AG09319 (cell line): ENCODE measurements at places on chromosomes 12 and 14.
A peak's percentile ranks its signal among the peaks of the same experiment; 100 is the strongest.

- no peak for DNase-seq
Observed at GRCh38 chr14:36281309-36281708, 39.1 kb downstream of the MBIP start.

DNA sequence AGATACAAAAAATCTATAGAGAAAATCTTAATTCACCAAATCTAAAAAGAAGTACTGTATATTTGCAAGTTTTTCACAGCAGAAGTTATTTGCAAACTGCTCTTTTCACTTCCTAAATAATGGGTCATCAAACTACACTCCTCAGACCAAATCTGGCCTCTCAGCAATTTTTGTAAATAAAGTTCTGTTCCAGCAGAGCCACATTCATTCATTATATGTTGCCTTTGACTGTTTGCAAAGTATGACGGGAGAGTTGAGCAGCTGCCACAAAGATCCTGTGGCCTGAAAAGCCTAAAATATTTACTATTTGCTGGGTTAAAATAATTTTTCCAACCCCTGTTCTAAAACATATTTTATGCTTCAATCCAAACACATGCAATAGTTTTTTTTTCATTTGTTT, 1222.3 kb upstream of the SEL1L start:
- DNase-seq: no peak

DNA sequence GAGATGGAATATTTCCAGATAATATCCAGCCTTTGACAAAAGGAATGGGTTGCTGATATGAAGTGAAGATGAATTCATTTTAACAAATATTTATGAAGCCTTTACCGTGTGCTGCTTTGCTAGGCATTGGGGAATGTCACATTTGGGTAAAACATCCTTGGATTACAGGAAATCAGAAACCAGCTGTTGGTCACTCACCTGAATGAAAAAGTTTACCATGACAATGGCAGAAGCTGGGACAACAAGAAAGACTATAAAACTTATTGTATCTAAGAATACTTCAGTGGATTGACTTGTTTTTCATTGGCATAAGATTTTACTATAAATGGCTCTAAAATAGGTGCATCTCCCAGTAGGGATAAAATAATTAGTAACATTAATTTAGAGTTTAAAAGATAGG, 19.7 kb downstream of the PPP4R4 start:
- no peak for DNase-seq

GRCh38 chr14:68512088-68512487, 280.8 kb downstream of the ZFP36L1 start:
- DNase-seq: peak; percentile 68

DNA sequence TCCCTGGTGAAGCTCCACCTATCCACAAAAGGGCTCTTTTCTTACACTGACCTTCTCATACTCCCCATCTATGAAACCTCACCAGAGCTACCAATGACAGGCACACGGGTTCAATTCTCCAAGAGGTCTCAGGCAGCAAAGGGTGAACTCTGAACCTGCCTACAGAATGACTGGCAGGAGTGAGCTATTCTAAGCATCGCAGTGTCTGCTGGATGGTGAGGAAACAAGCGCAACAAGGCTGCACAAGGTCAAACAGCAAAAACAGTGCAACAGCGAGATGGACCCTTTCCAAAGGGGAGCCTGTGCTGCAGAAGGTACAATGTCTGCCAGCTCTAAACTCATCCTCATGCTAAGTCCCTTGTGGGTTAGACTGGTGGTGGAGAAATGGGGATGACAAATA, 22.0 kb downstream of the TMCC3 start:
- no peak for DNase-seq

- DNase-seq: no peak
Observed at GRCh38 chr14:75699331-75699730, 38.3 kb downstream of the TTLL5 start.

DNA sequence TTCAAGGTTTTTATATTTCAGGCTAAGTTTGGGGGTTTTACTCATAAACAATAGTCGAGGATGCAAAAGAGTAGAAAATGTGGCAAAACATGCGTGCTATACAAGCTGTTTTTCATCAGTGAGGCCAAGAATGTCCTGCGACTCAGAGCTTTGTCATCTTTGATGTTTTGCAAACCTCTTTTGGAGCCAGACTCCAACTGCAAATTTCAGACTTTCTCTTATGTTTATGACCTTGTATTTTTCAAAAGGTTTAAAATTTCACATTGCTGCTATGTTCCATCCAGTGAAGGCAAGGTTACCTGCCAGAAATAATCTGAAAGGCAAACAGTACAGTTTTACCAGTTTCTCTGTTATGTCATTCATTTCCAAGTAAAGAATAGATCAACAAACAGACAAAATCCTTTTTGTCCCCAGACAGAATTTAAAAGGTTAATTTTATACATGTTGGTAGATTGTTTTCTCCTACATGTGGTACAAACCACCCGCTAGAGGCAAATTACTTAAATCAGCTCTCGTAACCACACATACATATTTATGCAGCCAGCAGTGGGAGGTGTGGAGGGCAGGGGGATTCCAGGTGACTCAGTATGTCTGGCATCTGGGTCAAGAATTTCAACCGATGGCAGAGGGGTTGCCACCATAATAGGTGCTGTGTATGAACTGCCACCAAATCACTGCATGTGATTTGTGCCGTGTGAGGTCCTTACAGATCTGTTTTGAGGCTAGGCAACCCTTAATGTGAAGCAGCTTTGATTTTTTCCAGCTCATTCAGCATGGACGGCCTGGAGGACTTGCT, 119.8 kb upstream of the CPM start:
- DNase-seq: peak; percentile 60

GRCh38 chr12:70692681-70693288, 55.6 kb upstream of the PTPRB start:
- DNase-seq: no peak

- no peak for DNase-seq
Observed at GRCh38 chr14:90781344-90781761, 34.9 kb downstream of the TTC7B start.

GRCh38 chr12:26514364-26514763, 318.6 kb downstream of the ITPR2 start:
- DNase-seq: no peak

GRCh38 chr12:117129391-117129790, 30.2 kb upstream of the TESC start:
- no peak for DNase-seq

DNA sequence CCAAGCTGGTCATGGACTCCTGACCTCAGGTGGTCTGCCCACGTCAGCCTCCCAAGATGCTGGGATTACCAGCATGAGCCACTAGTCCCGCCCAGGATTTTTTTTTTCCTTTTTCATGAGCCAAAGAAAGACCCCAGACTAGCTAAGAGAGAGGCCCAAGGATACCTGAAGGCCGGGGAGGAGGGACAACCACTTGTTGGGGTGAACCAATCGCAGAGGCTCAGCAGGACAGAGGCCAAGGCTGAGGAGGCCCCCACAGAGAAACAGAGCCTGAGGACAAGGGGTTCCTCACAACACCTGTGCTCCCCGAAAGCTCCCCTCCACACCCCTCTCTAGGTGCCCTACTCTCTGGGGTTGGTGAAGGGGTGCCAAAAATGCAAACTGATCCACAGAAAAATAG, 1.0 kb upstream of the SERPINA3 start:
- no peak for DNase-seq

GRCh38 chr14:68569970-68570409, 222.9 kb downstream of the ZFP36L1 start:
- no peak for DNase-seq

- DNase-seq: no peak
Observed at GRCh38 chr14:104191409-104191997, 53.1 kb downstream of the KIF26A start.

GRCh38 chr14:30994681-30995620, 30.5 kb upstream of the AP4S1 start:
- no peak for DNase-seq

GRCh38 chr12:108752387-108752786, 21.1 kb upstream of the CORO1C start:
- no peak for DNase-seq

DNA sequence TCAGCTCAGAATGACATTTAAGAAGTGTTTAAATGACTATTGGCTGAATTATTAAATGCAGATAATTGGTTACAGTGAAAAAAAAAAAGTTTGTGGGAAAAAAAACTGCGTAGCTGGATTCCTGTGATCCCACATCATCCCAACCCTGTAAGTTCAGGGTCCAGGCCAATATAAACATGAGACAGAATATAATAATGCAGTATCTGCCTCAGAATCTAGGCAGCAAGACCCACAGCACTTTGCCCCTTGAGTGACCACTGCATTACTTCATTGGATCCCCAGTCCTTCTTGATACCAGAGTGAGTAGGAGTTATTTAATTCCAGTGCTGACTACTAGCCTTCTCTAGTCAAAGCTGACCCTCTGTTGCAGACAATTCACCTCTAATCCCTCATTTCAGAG, 272.6 kb downstream of the CCER1 start:
- no peak for DNase-seq

DNA sequence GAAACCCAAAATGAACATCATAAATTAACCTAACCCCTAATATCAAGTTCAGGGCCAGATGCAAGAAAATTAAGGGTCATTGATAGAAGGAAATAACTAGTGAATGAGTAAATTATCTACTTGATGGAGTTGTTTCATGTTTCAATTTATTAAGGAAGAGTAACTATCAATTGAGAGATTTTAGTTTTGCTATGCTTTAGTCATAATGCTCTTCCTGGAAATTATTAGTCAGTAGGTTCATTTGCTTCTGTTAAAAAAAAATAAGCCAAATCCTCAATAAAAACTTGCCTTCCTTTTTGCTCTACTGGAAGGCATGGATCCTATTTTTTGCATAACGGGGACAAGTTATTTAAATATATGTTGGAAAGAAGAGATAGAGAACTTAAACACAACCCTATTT, 59.0 kb upstream of the HIF1A start:
- DNase-seq: no peak

DNA sequence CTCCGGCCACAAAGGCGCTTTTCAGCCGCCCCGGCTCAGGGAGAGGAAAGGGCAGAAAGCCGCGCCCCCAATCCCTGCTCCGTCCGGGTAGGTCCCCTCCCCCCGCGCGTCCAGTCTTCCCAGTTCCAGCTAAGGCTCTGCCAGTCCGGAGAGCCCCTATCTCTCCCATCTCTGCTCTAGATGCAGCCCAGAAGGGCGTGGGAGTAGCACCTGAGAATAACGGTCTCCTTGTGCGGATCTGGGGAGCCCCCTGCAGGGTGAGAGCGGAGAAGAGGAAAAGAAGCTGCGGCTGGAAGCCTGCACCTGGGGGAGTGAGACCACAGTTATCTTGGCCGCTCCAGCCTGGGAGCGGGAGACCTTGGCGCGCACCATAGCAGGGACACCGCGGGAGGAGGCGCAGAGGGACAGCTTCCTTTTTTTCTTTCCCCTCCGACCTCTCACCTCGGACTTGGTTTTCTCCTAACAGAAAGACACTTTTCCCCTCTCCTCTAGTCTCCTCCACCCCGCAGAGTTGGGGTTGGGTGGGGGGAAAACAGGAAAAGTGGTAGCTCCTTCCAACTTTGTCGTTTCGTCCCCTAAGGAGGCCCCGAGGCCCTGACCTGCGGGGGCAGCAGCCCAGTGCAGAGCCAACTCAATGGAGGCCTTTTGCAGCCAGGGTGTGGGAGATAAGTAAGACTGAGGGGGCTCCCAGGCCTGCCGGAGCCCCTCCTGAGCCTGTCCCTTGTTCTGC, 2.4 kb downstream of the DHH start:
- DNase-seq: no peak

- DNase-seq: no peak
Observed at GRCh38 chr12:51081421-51081820, 2.0 kb downstream of the CSRNP2 start.

DNA sequence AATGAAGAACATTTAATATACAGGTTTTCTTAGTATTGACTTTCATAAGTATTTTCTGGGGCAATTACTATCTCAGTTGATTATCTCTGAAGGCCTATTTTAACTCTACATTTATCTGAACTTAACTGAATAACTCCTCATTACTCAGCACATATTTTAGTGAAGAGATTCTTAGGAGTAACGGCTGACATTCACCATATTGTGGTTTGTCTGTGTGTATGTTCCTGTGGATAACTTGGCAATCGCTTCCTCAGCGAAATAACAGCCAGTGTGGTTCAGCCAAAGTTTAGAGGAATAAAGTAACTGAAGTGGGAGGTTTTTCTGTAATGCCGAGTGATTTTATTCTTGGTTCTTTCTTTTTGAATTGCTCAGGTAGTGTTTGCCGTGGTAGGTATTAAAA, 168.0 kb downstream of the RAD51B start:
- no peak for DNase-seq

GRCh38 chr12:62977418-62977817, 42.5 kb upstream of the PPM1H start:
- peak; percentile 41 for DNase-seq

- DNase-seq: no peak
Observed at GRCh38 chr12:117686210-117686609, 282.6 kb downstream of the KSR2 start.

- no peak for DNase-seq
Observed at GRCh38 chr12:5689773-5690172, 255.3 kb downstream of the ANO2 start.

GRCh38 chr14:74855021-74855420, 20.9 kb downstream of the PROX2 start:
- no peak for DNase-seq

- no peak for DNase-seq
Observed at GRCh38 chr12:65878540-65878939, 54.3 kb downstream of the HMGA2 start.

DNA sequence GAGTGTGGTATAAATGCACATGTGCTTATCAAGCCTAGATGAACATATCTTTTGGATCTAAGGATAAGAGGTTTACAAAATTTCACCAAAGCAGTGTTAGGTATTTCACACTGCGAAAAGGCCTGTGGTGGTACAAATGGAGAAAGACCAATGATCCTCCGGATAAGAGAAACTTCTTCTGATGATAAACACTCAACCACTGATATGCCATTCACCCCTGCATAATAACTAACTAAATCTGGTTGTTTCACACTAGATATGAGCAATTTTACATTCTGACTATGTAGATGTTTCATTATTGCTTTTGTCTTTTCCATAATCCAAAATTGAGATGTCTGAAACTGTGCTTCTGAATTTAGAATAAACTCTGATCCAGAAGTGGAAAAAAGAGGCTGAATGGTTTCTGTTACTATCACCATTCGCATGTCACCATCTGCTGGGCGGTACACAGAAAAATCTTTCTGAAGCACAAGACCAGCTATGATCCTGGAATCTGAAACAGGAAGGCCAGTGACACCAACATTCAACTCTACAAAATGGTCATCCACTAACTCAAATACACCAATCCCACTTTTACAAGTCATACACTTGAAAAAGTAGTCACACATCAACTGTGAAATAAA, 1.3 kb downstream of the BBS10 start:
- peak; percentile 41 for DNase-seq

DNA sequence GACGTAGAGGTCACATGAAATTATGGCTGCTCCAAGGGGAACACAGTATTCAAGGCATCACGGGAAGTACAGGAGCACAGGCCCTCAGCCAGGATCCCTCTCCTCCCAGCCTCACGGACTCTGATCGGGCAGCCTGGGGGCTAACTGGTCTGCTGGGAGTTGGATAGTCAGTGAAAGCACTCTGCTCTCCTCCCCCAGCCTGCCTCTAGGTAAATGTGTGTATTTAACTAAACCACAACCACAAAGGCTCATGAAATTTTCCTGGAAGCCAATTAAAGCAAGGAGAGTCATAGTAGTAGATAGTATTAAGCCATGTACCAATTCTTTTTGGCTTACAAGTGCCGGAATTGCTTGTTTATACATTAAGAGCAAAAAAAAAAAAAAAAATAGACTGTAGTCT, 254.3 kb downstream of the MSRB3 start:
- DNase-seq: peak; percentile 44
